ENCODE measurements at places on chromosomes 1 and 21.

- DNase-seq = no peak
Measured at GRCh38 chr1:222697826-222698225, 14.5 kb downstream of the AIDA start.

- no peak for DNase-seq
Measured at GRCh38 chr1:45621895-45622523, 1.8 kb downstream of the CCDC17 start.

GRCh38 chr1:106962591-106962990, 93.9 kb upstream of the PRMT6 start:
- no peak for DNase-seq

DNA sequence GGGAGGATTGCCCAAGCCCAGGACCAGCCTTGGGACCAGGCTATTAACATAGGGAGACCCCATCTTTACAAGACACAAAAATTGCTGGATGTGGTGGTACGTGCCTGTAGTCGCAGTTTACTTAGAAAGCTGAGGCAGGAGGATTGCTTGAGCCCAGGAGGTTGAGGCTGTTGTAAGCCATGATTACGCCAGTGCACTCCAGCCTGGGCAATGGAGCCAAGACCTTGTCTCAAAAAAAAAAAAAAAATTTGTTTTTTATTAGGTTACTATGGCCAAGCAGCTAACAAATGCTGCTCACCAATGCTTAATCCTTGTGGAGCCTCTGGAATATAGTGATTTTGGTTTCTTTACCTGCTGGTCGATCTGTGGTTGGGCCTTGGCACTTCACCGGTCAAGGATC, 8.8 kb downstream of the ARID1A start:
- DNase-seq = no peak

GRCh38 chr1:17893891-17894631, 138.9 kb downstream of the ACTL8 start:
- no peak for DNase-seq

DNA sequence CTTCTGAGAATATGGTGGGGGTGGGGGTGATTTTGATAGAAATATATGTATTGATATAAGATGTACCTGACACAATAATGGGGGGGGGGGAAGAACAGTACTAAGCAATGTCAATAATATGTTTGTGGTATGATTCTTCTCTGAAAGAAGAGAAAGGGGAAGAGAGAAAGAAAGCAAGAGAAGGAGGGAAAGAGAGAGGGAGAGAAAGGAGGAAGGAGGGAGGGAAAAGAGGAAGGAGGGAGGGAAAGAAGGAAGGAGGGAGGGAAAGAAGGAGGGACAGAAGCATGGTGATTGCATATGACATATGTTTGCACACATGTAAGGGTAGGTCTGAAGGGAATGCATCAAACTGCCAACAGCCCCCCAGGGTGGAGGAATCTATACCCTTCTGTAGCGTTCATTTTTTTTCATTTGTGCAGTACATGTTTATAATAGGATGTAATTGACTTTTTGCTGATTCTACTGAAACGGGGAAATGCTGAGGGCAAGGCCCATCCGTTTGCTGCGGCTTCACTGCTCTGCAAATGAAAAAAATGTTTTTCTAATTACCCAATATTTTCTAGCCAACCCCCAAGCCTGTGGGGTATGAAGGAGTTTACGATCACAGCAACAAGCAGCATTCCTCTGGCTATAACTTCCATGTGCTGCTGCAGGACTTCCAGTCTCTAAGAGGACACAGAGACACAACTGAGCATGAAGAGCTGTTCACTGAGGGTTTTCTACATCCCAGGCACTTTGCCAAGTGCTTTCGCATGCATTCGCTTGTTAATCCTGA, 119.3 kb upstream of the ZC3H12A start:
- DNase-seq = no peak

GRCh38 chr1:1629430-1630190, 2.4 kb upstream of the MMP23B start:
- peak; percentile 64 for DNase-seq

GRCh38 chr1:164805399-164805798, 246.4 kb downstream of the PBX1 start:
- DNase-seq = no peak

DNA sequence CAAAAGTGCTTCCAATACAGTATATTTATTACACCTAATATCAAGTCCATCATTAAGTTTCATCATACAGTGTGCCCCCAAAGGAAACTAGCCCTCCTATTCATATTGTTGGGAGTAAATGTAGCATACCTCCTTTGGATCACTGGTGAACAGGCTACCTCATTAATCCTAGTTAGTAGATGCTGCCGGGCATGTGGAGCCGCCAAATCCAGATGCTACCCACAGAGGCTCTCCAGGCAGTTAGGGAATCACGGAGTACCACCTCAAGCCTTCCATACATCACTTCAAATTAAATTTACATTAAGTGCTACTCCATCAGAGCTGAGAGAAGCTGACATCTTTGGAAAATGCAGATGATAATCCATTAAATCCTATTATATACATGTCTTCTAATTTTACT, 121.7 kb upstream of the FOXD3 start:
- DNase-seq = no peak

- no peak for DNase-seq
Measured at GRCh38 chr1:204449678-204450280, 38.2 kb upstream of the PPP1R15B start.

DNA sequence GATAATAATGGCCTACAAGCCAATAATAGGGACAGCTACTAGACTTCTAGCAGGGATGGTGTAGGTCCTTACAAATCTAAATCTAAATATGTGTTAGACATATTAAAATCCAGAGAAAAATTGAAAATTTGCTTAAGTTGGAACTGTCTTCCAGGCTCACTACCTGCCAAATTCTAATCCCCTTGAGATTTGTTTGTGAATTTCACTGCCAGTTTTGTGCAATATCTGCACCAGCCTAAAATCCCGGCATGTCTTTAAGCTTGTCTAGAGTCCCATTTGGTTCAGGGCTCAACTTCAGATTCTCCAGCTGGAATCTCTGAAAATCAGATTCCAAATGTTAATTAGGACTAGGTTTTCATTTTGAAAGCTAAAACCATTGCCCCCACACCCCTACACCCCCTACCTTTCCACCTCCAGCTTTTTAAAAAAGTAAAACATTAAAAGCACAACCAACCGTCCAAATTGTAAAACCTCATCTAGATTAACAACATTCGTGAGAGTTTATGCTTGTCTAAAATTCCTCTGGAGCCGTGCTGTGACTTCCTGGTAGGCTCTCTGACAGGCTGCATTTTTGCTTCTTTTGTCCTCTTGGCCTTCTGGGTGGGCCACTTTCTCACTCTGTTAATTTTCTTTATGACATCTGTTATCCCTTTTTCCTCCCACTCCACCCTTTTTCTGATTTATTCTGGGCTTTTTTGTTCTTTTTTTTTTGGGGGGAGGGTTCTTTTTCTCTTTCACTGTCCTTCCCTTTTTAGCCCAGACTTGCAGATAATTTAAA, 348.7 kb downstream of the PAPPA2 start:
- DNase-seq = no peak

- DNase-seq = no peak
Measured at GRCh38 chr1:171038284-171038683, 52.4 kb upstream of the FMO3 start.

DNA sequence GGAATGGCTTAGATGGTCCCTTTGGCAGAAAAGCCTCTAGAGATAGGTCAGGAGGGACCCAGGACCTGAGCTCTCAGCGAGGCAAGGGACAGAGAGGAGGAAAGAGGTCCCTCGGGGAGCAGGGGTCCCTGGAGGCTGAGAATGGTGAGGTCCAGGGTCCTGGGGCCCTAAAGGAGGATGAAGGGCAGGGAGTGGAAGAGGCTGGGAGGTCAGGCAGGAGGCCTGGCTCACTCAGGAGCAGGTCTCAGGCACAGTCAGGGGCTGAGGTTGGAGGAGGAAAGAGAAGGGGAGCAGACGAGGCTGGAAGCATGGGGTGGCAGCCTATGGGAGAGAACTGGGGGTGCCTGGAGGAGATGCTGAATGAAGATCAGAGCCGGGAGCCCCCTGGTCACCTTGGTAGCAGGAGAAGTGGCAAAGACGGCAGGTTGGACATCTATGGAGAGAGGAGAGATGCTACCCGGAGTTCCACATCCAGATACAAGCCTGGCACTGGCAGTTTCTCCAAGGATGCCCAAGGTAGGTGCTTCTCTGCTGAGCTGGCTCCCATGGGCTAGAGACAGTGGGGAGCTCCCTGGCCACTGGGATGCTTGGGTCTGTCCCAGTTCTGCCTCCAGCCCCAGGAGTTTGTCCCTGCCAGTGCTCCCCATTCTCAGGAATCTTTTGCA, 22.6 kb downstream of the IGFN1 start:
- DNase-seq = no peak

DNA sequence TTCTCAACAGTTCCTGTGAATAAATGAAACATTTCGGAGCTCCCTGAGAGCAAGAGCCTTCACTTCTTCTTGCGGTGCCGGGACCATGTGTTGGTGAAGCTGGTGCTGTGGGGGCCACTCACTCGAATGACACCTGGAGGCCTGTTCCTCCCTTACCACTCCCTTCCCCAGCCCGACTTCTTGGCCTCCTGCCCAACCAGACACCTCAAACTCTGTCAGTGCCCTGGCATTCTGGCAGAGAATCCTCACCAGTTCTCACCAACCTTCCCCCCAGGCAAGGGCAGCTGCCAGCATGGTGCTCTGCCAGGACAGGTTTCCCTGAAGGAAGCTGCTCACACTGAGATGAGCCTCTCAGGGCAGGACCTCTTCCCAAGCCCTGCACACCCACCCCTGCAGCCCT, 68.3 kb downstream of the MPZL1 start:
- DNase-seq = no peak

DNA sequence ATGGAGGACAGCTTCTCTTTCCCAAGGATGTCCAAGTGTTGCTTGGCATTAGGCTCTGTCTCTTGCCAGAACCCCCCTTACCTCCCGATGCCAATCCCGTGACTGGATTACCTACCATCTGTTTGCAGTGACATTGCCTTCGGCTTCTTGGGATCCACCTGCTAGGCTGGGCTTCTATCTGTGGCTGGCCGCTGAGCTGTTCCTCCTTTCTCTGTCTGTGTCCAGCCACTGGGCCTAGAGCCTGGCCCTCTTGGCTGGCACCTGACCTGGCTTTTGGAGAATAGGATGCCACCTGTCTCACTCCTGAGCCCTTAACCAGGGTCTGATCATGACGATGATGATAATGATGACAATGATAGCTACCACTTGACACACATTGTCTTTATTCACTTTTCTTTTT, 41.6 kb upstream of the STUM start:
- no peak for DNase-seq

DNA sequence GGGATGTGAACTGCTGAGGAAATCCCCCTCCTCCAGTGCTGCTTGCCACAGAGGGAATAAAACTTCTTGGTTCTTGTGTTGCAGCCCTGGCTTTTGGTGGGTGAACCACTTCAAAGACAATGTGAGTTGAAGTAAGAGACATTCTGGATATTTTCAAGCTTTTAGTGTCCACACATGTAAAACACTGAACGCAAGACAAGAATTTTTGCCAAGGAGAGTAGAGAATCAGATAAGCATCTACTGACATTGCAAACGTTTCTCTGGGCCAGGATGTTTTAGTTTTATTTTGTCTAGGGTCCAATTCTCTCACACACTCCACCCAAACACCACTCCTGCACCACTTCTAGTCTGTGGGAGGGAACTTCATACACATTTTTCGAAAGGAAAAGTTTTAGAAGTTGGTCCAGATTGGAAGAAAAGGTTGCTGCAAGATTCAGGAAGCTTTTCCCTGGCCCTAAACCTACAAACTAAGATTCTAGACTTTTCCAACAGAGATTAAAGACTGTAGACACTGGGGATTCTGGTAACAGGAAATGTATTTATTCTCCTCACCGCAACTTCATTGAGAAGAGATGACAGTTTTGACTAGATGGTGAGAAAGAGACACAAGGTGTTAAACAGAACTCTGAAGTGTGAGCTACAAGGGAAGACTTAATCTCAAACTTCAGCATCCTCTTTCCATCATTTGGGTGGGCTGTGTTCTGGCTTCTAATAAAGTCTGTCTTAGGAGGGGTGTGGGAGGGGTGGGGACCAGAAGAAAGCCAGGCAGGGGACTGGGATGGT, 16.1 kb downstream of the FASLG start:
- no peak for DNase-seq

- no peak for DNase-seq
Measured at GRCh38 chr1:84988588-84988987, 8.3 kb downstream of the MCOLN2 start.

GRCh38 chr1:200903793-200904192, 9.1 kb downstream of the INAVA start:
- no peak for DNase-seq

- DNase-seq = no peak
Measured at GRCh38 chr1:163596541-163597258, 274.9 kb downstream of the NUF2 start.

- no peak for DNase-seq
Measured at GRCh38 chr1:104593413-104594187, 843.9 kb downstream of the AMY1C start.

DNA sequence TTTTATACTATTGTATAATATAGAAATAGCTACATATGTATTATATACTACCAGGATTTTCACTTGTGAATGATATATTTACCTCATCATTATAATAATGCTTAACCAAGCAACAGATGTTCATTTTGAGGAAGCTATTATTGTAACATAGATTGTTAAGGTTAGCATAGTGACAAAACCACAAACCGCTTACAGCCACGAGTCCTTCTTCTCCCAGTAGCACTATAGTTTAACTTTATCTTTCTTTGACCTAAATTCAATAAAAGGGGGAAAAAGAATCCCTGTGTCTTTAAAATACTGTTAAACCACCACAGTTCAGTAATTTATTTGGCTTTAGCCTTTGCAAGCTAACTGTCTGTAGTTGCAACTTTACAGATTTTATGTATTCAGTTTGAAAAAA, 1039.4 kb upstream of the B3GALT2 start:
- DNase-seq = no peak

DNA sequence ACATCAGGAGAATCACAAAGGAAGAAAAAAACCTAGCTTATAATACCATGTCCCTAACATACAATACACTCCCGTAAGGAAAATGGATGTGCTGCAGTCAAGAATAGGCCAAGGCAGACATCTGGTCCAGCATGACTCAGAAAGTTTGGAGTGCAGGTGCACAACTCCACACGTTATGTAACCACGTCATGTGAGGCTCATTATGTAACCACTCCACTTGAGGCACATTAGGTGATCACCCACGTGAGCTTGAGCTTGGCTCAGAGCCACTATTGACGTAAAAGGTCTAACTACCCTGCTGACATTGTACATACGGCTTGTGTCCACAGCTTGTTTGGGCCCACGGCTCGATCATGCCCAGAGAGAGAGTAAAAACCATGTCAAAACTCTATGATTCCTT, 99.8 kb upstream of the C1orf21 start:
- DNase-seq = no peak

GRCh38 chr1:220631238-220631815, 58.8 kb upstream of the C1orf115 start:
- no peak for DNase-seq
